ENCODE measurements at places on chromosomes 1 and 21. TPM values are rescaled to one million over a fixed set of nuclear protein-coding genes. Genes with fewer than 3 reads are reported as not detected.

Gene OVAAL
- 6.3 TPM for total RNA-seq

Gene SPRR2G
- total RNA-seq, result not detected

Gene COL24A1
- 1.3 TPM for total RNA-seq

Gene CTSS
- total RNA-seq, result 18.9 TPM

Gene HEYL
- 20.5 TPM for total RNA-seq

Gene ORC1
- 0.11 TPM for total RNA-seq

Gene ZNF692
- total RNA-seq, result 18.1 TPM

Gene CYP4X1
- 0.86 TPM for total RNA-seq

Gene BOLA1
- total RNA-seq, result 13.8 TPM
